Activated CD8-positive, alpha-beta T cell treated with anti-CD3 and anti-CD28 coated beads for 36 hours (primary cell): ENCODE measurements at places on chromosomes 1 and 21. TPM values are rescaled to one million over a fixed set of nuclear protein-coding genes. Genes with fewer than 3 reads are reported as not detected.

DNA sequence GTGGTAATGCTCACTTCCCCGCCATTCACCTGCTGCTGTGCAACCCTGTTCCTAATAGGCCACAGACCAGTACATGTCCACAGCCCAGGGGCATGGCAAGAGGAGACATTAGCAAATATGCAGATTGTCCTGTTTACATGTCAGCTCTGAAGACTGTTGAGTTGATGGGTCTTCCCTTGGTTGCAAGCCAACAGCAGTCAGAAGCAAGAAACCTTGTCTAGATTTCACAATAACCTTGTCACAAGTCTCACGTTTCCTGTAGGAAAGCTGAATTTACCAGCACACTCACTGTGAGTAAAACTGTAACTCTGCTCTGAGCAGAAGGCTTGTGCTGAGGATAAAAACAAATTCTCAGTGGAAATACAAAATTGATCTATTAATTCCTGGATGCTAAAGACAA is 195.1 kb downstream of the HLX start:
- no peak overlapping the region for H3K27ac ChIP-seq
- H3K4me1 ChIP-seq: peaks cover 3% of the 10 kb centered on the region
- no peaks in the 10 kb centered on the region for H3K36me3 ChIP-seq
- DNase-seq: no peak

GRCh38 chr1:235908742-235909520 is 42.2 kb upstream of the LYST start:
- H3K36me3 ChIP-seq: no peaks in the 10 kb centered on the region
- H3K27me3 ChIP-seq: no peaks in the 10 kb centered on the region
- peak overlapping the region; percentile 38 for H3K27ac ChIP-seq

- H3K4me3 ChIP-seq: no peak overlapping the region
- H3K27ac ChIP-seq: no peak overlapping the region
- no peaks in the 10 kb centered on the region for H3K27me3 ChIP-seq
- DNase-seq: no peak
- H3K4me1 ChIP-seq: peaks cover 5% of the 10 kb centered on the region
Observed at GRCh38 chr1:10014016-10014415, 17.0 kb downstream of the RBP7 start.

GRCh38 chr1:57483954-57484353 is 60.1 kb upstream of the DAB1 start:
- H3K27ac ChIP-seq: no peak overlapping the region
- H3K4me1 ChIP-seq: no peaks in the 10 kb centered on the region
- peaks cover 2% of the 10 kb centered on the region for H3K27me3 ChIP-seq
- H3K4me3 ChIP-seq: no peak overlapping the region
- H3K36me3 ChIP-seq: no peaks in the 10 kb centered on the region
- no peak for DNase-seq

- H3K4me1 ChIP-seq: peaks cover 75% of the 10 kb centered on the region
- peaks cover 73% of the 10 kb centered on the region for H3K36me3 ChIP-seq
- peak within 1 kb of the TSS; percentile 94 for H3K27ac ChIP-seq
- H3K27me3 ChIP-seq: no peaks in the 10 kb centered on the region
Observed at GRCh38 chr1:160739098-160739511, at the start of gene SLAMF7. Gene SLAMF7 (plus strand): TSS chr1:160739247. CDS start chr1:160739302, 55 bp downstream.

- no peaks in the 10 kb centered on the region for H3K36me3 ChIP-seq
- no peak overlapping the region for H3K27ac ChIP-seq
- no peaks in the 10 kb centered on the region for H3K27me3 ChIP-seq
- peaks cover 16% of the 10 kb centered on the region for H3K4me1 ChIP-seq
Observed at GRCh38 chr1:37915476-37916093, 31.3 kb downstream of the INPP5B start.

DNA sequence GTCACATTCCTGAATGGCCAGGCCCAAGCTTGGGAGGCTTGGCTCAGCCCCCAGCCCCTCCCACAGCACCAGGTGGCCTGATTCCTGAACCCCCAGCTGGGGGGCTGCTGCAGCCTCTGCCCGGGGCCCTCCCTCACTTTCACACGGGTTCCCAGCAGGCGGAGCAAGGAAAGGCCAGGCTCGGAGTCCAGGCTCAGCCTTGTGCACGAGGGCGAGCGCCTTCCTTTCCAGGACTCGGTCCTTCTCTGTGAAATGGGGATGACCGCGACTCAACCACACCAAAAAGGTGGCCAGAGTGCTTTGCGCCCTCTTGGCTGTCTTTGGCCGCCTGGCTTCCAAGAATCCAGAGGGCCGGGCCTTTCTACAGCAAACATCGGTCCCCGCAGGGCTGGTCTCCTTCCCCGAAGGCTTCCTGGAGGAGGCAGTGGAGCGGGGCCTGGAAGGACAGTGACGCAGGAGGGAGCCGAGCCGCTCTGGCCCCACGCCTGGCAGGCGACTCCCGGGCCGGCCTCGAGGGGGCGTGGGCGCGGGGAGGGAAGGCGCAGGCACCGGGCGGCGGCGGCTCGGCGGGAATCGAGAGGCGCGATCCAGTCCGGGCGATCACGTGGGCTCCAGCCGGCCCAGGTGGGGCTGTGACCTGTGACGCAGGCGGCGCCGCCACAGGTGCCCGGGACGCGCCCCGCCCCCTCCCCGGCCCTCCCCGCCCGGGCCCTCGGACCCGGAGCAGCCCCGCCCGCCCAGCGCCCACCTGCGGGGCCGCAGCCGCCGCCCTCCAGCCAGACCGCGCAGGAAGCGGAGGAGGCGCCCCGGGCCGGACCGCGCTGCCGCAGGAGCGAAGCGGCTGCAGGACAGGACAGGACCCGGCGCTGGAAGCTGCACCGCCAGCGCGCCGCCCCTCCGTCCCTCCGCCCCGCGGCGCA is at the start of gene ARHGEF16:
TSS of gene ARHGEF16 (plus strand) at position 775 of the 920 bp plus-strand sequence. CDS start 8,420 bp downstream, outside the sequence.
- H3K36me3 ChIP-seq: no peaks in the 10 kb centered on the region
- H3K27ac ChIP-seq: no peak within 1 kb of the TSS
- peak within 1 kb of the TSS; percentile 24 for H3K4me3 ChIP-seq
- DNase-seq: no peak

GRCh38 chr1:47594627-47595026 is 156.8 kb downstream of the FOXD2 start:
- no peaks in the 10 kb centered on the region for H3K4me1 ChIP-seq
- no peak for DNase-seq
- peaks cover 34% of the 10 kb centered on the region for H3K27me3 ChIP-seq
- H3K4me3 ChIP-seq: no peak overlapping the region

DNA sequence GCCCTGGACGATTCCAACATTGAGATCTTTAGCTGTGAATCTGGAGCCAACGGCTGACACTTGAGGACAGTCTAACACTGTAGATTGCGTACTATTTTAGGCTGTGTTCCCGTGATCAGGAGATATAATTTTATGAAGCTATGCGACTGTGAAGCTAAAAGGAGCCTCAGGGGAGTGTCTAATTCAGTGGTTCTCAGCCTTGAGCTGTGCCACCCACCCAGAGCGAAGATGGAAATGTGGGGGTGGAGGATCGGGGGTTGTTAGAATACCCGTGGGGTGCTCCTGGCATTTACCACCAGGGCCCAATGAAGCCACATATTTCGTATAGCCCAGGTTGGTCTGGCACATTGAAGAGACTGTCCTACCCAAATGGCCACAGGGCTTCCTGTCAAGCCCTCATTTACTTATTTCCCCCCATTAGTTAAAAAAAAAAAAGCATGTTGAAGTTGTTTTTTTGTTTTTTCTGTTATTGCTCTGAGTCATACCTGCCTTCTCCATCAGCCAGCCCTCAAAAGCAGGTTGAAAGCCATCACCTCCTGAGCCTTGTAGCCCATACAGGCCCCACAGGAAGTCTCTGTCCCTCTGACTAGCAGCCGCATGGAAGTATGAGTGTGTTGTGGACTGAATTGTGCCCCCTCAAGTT is 141.7 kb downstream of the GALNT2 start:
- no peaks in the 10 kb centered on the region for H3K27me3 ChIP-seq
- DNase-seq: peak; percentile 83

GRCh38 chr1:5286244-5286643 is 631.8 kb downstream of the AJAP1 start:
- no peak overlapping the region for H3K4me3 ChIP-seq
- no peaks in the 10 kb centered on the region for H3K4me1 ChIP-seq
- no peak overlapping the region for H3K27ac ChIP-seq

DNA sequence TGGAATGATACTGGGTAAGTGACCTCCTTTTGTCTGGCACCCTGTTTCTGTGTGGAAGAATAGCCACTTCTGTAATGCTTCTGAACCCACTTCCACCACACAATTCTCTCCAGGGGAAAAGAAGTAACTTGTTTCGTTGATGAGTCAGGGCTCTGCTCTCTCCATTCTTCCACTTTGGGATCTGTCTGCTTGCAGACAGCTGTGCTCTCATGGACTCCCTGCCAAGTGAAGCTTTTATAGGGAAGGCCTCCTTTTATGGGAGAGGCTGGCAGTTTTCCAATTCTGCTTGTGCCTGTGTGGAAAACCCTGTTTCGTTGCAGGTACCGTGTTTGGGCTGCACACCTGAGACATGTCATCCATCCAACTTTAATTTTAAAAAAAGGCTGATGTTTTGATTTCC is 130.7 kb downstream of the GIPC2 start:
- no peaks in the 10 kb centered on the region for H3K36me3 ChIP-seq
- no peak overlapping the region for H3K4me3 ChIP-seq
- no peaks in the 10 kb centered on the region for H3K4me1 ChIP-seq
- peaks cover 2% of the 10 kb centered on the region for H3K27me3 ChIP-seq
- no peak overlapping the region for H3K27ac ChIP-seq
- DNase-seq: no peak

DNA sequence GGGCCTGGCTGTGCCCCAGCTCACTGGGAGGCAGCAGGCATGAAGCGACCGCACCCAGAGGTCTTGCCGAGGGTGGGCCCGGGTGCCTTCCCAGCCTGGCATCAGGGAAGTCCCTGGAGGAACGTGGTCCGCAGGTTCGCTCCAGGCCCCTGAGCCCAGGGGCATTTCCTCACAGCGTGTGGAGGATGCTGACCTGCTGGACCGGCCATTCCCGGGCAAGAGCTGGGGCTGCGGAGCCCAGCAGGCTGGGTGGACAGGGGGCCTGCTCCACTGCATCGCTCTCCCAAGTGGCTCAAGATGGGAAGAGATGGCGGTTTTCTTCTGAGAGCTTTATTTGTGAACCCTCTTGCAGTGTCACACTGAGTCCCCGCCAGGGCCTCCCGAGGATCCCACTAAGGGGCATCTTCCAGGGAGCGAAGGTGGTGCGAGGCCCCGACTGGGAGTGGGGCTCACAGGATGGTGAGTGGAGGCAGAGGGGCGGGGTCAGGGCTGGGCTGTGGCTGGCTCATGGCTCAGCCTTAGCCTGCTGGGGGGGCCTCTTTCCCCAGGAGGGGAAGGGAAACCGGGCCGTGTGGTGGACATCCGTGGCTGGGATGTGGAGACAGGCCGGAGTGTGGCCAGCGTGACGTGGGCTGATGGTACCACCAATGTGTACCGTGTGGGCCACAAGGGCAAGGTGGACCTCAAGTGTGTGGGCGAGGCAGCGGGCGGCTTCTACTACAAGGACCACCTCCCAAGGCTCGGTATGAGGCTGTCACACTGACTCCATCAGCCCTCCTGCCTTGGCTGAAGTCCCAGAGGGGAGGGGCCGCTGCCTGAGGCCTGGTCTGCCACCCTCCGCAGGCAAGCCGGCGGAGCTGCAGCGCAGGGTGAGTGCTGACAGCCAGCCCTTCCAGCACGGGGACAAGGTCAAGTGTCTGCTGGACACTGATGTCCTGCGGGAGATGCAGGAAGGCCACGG is 7.2 kb upstream of the MMP23B start:
- DNase-seq: no peak
- H3K4me1 ChIP-seq: peaks cover 5% of the 10 kb centered on the region
- no peak overlapping the region for H3K4me3 ChIP-seq
- no peaks in the 10 kb centered on the region for H3K36me3 ChIP-seq
- H3K27ac ChIP-seq: no peak overlapping the region
- H3K27me3 ChIP-seq: no peaks in the 10 kb centered on the region

DNA sequence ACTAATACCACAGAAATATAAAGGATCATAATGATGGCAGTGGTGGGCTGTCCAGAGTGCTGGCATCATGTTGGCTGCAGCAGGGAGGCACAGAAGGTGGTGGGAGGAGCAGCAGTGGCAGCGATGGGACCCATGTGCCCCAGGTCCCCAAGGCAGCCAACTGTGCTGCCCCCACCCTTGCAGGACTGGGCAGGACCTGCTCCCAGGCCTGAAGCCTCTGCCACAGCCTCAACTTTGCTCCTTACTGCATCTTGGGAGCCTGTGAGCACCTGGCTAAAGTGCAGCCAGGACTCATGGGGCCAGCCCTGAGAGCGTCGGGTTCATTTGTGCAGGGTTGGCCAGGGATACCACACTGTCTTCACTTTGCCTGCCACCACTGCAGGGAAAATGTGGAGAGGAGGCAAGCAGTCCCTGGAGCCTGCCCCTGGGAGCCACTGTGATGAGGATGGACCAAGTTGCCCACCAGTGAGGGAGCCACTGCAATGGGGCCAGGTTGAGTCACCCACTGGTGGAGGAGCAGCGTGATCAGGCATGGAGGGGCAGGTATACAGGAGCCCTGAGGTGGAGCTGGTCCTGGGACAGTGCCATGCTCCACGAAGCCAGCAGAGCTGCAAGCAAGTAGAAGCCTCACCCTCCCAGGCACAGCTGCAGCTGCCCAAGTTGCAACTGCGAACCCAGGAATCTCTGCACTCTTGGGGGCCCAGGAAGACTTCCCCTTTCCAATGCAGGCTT is 25.3 kb upstream of the DENND1B start:
- no peaks in the 10 kb centered on the region for H3K4me1 ChIP-seq
- peaks cover 9% of the 10 kb centered on the region for H3K36me3 ChIP-seq
- H3K4me3 ChIP-seq: no peak overlapping the region

DNA sequence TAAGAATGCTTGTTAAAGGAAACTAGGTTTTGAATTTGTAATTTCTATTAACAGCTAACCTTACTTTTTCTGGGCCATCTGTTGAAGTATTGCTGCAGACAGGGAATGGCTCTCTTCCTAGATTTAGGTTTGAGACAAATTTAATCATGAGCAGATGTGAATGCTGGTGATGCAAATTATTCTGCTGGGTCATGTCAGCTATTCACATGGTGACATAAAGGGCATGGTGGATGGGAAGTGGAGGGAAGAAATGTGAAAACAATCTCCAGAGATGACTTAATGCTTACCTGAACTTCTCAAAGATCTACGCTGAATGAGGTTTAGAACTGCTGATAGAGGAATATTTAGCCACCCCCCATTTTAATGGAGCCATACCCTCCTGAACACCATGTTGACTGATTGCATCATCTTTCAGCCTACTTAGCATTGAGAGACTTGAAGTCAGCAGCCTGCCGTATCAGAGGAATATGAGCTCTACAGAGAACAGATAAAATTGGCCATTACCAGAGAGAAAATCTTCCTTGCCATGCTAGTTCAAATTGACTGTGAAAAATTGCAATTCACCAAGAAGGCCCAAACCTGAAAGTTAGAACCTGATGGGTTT is 138.8 kb downstream of the HHAT start:
- DNase-seq: no peak
- H3K4me3 ChIP-seq: no peak overlapping the region
- H3K27me3 ChIP-seq: no peaks in the 10 kb centered on the region
- peaks cover 10% of the 10 kb centered on the region for H3K4me1 ChIP-seq

DSTYK gene
- 10.0 TPM for total RNA-seq

JAM2 gene
- 1.5 TPM for total RNA-seq

LCE3E gene
- not detected for total RNA-seq

WNT2B gene
- not detected for total RNA-seq
